ENCODE measurements at places on chromosomes 2 and 18.

DNA sequence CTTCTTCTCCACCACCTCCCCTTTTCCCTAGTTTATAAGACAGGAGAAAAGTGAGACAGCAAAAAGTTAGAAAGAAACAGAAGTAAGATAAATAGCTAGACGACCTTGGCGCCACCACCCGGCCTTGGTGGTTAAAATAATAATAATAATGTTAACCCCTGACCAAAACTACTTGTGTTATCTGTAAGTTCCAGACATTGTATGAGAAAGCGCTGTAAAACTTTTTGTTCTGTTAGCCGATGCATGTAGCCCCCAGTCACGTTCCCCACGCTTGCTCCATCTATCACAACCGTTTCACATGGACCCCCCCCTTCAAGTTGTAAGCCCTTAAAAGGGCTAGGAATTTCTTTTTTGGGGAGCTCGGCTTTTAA is 1.5 kb upstream of the BUB1 start:
- no peak for DNase-seq

- DNase-seq = no peak
Observed at GRCh38 chr2:105377871-105378270, 21.0 kb downstream of the FHL2 start.

DNA sequence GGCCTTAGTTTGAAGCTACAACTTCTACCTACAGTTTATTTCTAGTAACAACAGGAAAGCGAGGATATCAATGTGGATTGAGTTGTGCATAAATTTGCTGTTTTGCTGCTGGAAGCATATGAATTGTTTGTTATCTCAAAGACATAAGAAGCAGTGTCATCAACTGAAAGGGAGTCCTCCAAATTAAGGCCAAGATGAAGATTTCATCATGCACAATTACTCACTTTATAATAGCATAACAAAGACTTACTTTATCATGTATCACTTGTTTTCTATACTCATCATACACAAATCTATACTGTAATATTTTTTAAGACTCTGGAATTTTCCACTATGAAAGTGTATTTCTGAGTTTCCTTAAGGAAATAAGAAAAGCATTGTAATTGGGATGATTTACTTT is 136.1 kb upstream of the FANCL start:
- no peak for DNase-seq

DNA sequence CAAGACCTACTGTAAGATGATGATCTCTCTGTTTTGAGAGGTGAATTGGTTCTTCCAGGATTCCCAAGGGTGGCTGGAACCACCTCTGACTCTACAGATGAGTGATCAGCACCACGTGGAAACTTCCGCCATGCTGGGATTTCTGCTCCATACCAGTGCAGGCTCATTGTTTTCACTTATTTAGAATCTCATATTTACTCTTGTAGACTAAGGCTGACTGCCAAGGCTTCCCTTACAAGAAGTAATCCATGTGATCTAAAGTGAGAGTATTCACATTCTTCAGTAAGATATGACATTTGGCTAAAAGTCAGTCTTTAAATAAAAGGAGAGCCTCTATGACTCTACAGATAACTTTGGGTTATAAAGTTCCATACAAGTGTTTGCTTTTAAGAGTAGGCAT is 322.9 kb upstream of the RAB12 start:
- no peak for DNase-seq

- DNase-seq = no peak
Observed at GRCh38 chr2:671787-672605, 5.2 kb downstream of the TMEM18 start.

DNA sequence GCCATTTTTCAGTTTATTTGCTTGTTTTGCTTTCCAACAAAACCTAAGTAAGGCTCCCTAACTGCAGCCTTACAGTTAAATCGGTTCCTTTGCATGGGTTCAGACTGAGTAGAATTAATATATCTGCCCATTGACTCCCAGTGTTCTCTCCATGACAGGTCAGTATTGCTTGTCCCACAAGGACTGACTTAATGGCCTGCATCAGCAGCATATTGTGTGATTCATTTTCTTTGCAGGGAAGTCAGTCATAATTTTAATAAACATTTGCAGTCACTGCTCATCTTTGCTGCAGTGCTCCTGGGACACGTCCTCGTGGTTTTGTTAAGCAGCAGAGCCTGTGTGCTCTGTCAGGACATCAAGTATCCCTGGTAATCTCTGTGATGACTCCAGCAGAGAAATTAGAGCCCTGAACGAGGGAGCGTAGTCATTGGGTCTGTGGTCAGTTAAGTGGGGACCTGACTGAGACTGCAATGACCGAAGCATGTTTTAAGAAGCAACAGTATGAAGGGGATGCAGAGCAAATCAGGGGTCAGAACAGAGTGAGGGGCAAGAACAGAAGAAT is 93.3 kb downstream of the CDH20 start:
- DNase-seq = no peak

- DNase-seq = peak; percentile 29
Observed at GRCh38 chr2:69773206-69773605, 31.3 kb downstream of the ANXA4 start.

- no peak for DNase-seq
Observed at GRCh38 chr2:140154706-140155105, 1374.5 kb upstream of the NXPH2 start.

DNA sequence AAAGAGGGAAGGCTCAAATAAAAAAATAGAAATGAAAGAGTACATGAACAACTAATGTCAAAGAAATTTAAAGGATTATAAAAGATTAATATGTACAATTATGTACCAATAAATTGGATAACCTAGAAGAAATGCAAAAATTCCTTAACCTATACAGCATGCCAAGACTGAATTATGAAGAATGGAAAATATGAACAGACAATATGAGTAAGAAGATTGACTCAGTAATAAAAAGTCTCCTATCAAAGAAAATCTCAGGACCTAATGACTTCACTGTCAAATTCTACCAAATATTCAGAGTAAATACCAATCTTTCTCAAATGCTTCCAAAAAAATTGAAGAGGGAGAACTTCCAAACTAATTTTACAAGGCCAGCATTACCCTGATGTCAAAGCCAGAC is 120.2 kb upstream of the SPOPL start:
- no peak for DNase-seq

GRCh38 chr2:28780496-28780895 is 28.9 kb downstream of the PPP1CB start:
- DNase-seq = no peak

DNA sequence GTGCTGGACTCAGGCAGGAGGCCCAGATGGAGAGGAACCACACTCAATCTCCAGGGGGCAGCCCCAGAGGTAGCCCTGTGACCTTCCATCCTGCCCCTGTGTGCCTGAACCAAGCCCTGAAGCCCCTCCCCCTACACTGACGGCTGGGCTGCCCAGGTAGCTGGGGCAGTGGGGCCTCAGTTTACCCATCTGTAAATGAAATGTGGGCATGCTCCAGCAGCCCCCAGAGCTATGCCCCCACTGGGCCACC is 15.8 kb downstream of the CROCC2 start:
- no peak for DNase-seq

DNA sequence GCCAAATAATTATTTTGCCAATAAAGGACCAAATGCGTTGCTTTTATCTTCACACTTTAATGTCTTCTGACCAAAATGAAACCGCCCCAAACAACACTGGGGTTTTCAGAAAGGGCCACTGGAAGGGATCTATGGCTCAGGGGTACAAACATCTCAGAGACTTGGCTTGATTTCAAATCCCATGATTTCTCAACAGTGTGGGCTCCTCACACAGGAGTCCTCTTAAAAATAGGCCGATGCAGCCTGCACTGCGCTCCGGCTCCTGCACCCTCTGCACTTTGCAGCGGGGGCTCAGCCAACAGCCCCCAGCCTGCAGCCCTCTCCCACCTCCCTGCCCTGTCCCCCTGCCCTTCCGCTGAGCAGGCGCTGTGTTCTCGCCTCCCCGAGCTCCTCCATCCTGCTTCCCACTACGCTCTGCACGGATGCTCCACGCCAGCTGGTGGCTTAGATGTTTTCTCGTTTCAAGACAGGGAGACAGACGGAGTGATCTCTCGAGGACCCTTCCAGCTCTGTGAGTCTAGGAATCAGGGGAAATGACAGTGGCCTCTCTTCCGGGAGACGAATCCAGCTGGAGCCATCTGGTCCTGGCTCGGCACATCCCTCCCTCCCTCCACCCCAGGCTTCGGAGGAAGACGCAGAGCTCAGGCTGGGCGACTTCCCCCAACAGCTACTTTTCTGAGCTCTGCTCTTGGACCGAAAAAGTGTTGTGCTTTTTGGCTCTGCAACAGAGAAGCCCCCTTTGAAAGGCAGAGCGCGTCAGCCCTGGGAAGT is 71.4 kb downstream of the KCNF1 start:
- peak; percentile 45 for DNase-seq

GRCh38 chr18:23341383-23341782 is 111.7 kb upstream of the RIOK3 start:
- no peak for DNase-seq

- no peak for DNase-seq
Observed at GRCh38 chr2:44333994-44334393, 27.3 kb downstream of the PREPL start.

- DNase-seq = no peak
Observed at GRCh38 chr2:174585657-174586252, 11.8 kb downstream of the WIPF1 start.

GRCh38 chr2:10876963-10877362 is 34.8 kb upstream of the KCNF1 start:
- DNase-seq = no peak

DNA sequence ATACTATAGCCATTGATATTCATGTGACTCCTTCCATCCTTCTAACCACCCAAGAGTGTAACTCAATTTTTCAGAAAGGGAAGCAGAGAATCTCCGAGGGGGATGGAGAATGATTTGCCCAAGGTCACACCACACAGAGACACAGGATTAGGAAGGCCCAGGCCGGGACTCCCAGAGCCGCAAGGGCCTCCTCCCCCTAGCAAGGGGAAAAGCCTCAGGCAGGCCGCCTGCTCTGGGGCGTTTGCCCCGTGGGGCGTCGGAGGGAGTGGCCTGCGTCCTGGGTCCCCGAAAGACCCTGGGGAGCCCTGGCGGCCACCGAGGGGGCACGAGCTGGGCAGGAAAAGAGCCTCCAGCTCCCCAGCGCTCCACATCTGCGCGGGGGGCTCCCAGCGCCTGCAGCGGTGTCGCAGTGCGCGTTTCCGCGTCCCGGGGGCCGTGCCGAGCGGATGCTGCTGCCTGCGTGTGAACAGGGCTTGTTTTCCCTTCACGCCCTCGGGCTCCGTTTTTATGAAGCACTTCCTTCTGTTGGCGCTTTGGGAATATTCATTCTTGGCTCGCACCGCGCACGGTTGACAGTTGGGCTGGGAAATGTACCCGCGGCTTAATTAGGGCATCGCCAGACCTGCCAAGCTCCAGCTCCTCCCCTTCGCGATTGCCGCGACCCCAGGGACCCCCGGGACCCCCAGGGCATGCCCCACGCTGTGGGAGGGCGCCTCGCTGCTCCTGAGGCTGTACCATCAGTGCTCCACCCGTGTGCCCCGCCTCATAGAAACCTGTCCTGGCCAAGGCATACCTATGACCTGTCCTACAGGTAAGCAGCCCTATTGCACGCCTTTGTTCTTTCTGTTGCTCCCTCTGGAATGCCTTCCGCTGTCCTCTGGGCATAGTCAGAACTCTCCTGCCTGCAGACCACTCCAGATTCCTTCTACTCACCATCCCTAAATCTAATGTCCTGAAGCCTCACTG is 158.9 kb upstream of the GLI2 start:
- peak; percentile 57 for DNase-seq

- DNase-seq = peak; percentile 56
Observed at GRCh38 chr2:191265311-191266170, 20.3 kb downstream of the MYO1B start.

DNA sequence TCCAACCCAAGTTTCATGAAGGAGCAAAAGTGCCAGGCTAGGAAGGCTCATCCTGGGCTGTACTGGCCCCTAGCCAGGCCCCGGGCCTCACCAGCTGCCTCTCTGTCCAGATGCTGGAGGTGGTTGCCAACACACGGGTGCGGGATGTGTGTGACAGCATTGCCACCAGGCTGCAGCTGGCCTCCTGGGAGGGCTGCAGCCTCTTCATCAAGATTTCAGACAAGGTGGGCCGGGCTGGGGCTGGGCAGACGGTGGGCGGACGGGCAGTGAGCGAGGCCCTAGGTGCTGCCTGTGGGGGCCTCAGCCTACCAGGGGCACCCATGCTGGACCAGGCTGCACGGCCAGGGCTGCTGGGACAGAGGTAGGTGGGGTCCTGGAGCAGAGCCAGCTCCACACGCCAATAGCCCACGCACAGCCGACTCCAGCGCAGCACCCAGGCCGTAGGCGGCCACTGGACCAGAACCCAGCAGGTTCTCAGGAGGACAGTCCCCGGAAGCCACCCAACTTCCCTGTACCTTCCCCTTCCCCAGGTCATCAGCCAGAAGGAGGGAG is 11.8 kb upstream of the GPR17 start:
- no peak for DNase-seq

DNA sequence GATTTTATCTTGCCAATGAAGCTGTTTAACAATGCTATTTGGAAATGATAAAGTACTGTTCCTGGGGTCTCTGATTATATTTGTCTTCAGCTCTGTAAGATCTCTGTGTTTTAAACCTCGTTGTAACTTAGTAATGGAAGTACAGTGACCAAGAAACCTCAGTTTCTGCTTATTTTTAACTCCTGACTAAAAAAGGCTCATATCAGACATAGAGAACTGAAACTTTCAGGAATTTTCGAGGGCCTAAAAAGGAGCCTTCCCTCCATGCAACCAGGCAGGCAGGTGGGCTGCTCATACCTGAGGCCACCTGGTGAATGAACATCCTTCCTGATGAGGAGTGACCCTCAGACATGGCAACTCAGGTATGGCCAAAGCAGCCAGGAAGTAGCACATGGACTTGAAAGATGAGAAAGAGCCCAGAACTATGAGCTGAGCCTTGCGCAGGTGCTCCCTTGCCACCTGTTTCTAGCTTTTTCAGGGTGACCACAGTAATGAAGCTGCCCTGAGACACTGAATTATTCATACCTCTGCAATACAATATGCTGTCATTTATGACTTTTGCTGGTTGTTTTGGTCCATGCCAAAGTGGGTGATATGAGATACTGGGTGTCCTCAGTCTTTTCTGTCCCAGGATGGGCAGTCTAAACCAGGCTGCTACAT is 23.9 kb downstream of the MYO3B start:
- no peak for DNase-seq

DNA sequence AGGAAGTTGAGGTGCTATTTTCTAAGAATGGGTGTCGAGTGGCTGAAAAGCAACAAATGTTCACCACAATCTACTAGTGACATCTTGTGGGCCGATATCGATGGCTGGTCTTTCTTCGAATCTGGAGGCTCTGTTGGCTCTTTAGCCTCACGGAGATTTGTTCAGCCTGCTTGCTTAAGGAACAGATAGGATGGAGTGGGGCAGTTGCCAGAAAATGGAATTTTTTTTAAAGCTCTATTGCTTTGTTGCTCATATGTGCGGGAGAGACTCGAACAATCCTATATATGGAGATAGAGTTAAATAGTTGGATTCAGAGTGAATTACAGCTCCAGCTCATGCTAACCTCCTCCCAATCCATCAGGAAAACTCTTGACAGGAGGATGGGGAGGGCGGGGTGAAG is 70.9 kb upstream of the LYPD6B start:
- DNase-seq = no peak
